Activated CD8-positive, alpha-beta memory T cell treated with anti-CD3 and anti-CD28 coated beads, Interleukin-2, amount 10 ng/mL, durations not matched to agents 7 days and 5 days (primary cell): ENCODE measurements at places on chromosomes 2 and 18.

- no peak for DNase-seq
Measured at GRCh38 chr18:73156117-73156516, 288.3 kb upstream of the NETO1 start.

DNA sequence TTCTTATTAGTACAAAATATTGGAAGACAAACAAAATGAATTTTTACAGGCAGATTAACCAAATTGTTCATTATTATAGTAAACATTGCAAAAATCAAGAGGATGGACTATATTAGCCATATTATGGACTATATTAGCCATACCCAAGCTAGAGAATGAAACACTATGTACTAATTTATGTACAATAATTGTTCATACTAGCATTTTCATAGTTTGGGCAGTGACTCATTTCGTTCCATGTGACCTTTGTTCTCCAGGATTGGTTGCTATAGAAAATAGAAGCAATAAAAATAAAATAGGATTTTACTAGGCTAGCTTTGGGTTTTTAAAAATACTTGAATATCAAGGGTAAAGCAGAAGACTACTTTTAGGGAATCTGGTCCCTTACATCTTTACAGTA is 176.8 kb downstream of the ZEB2 start:
- no peak for DNase-seq

DNA sequence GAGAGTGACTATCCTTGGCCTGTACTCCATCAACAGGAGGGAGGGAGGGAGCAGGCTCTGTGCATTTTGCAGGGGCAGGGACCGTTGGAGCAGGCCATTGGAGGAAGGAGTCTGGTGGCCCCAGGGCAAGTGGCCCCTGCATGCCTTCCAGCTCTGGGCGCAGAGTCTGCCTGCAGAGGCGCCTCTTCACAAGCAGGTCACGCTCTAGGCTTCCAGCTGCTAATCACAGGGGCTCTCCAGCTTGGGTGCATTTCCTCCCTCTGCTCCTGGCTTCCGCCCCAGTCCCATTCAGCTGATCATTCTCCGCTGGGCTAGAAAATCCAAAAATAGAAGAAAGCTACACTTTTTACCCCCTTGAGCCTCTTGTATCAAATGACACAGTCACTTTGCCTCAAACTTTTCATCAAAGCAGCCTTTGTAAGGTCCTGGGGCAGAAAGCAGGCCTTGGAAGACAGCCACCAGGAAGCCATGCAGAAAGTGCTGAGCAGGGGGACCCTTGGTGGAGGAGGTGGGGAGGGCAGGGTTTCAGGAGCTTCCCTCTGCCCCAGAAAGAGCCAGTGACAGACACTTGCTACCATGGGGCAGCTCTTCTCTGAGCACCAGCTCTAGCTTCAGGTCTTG is 11.3 kb downstream of the TMEM247 start:
- DNase-seq = peak; percentile 28

GRCh38 chr2:182943339-182943738 is 76.9 kb upstream of the FRZB start:
- no peak for DNase-seq

DNA sequence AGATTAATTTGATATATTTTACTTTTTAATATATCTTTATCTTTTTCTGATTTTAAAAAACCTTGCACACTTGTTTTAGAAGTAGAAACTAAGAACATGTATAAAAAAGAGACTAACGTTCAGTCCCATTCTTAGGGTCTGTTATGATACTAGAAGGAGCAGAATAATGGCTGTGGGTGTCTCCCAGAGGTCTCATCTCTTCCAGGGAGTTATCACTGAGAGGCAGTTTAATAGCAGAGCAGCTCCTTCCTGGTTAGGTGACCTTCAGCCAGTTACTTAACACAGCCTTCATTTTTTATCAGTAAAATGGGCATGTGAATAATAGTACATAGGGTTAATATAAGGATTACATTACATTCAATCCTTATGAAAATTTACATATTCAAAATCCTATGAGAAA is 40.6 kb downstream of the FBXO48 start:
- no peak for DNase-seq

DNA sequence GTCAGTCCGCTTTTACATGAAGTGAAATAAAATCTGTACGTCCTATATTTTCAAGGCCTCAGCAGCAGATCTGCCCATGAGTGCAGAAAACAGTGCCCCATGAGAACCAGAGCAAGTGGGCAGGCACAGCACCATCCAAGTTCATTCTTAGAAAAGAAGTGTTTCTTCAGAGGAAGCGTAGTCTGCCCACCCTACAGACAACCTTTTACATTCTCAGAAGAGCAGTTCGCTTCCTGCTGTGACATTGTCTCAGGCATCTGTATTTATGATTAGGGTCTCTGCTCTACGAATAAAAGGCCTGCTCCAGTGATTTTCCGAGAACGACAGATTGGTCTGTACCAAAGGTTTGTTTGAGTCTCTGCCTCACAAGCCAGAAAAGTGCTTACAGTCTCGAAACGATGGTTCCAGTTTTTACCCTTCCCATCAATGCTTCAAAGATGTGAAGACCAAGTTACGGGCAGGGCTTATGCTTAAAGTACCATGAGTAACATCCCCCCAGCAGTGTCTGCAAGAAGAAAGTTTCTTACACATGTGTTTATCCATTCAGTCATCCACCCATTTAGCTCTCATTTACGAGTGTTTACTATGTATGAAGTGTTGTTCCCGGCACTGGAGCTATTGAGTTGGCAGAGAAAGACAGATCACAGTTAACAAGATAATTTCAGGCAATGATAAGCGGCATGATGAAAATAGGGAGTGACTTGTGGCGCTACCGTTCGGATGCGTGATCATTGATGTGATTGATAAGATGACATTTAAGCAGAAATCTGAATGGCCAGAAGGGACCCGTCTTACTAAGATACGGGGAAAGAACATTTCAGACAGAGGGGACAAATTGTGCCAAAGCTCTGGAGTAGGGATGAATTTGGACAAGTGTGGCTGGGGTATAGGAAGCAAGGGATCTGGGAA is 31.4 kb upstream of the CTLA4 start:
- no peak for DNase-seq

DNA sequence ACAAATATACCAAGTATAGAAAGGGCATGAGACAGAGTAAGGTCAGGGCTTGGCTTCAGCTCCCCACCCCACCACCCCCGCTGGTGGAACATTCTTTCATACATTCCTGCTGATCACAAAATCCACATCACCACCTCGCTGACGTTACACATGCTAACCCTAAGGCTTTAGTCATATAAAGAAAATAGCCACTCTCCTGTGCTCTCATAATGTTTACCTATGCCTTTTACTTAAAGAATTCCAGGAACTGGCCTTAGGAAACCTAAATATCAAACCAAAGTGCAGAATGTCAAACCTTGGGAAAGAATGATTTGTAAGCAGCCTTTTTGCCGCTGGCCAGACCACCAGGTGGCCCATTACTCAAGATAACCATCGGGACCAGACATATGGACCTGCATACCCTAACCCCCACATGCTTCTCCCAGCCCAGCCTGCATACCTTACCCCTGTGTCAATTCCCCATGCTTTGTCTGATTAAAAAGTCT is 136.3 kb upstream of the SLC39A10 start:
- DNase-seq = no peak

DNA sequence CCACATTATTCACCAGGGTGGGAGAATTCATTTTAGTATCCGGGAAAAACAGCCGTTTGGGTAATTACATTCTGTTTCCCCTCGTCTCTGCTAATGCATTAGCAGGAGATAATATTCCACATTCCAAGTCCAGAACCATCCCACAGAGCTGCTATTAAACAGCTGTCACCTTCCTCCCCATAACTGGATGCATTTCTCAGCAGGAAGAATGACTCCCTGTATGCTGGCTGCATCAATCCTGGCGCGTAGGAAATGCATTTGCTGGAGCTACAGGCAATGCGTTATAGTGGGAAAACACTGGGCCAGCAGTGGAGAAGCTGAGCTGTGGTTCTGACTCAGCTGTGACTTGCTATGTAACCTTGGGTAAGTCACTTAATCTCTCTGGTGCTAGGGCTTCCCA is 246.0 kb downstream of the CLIP4 start:
- DNase-seq = no peak

DNA sequence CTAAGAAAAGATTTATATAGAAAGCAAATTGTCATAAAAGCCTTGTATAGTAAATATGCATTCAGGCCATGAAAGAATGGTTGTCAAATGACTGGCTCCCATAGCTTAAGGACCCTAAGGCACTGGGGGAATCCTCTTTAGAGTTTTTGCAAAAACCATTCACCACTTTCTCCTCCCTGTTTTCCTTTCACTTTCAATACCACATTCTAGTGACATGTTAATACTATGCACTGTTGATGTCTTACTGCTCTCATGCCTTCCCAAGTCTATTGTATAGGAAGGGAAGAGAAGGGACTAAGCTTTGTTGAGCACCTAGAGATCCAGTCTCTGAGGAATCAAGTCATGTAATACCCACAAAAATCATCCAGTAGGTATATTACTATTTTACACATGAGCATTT is 383.0 kb upstream of the LRRTM1 start:
- DNase-seq = no peak

DNA sequence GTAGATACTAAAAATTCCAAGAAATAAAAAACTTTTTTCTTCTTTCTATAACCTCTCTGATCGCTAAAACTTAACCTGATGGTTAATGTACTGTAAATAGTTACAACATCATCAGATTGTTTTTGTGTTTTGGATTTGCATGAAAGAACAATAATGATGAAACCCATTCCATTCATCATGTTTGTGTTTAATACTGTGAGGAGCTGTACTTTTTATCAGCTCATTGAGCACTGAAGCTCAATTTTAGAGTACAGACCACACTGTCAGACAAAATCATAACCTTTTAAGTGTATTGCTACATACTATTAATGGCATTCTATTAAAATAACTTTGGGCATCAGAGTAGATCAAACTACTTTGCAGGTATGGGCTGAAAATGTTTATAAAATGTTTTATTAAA is 14.8 kb upstream of the BBS5 start:
- no peak for DNase-seq

DNA sequence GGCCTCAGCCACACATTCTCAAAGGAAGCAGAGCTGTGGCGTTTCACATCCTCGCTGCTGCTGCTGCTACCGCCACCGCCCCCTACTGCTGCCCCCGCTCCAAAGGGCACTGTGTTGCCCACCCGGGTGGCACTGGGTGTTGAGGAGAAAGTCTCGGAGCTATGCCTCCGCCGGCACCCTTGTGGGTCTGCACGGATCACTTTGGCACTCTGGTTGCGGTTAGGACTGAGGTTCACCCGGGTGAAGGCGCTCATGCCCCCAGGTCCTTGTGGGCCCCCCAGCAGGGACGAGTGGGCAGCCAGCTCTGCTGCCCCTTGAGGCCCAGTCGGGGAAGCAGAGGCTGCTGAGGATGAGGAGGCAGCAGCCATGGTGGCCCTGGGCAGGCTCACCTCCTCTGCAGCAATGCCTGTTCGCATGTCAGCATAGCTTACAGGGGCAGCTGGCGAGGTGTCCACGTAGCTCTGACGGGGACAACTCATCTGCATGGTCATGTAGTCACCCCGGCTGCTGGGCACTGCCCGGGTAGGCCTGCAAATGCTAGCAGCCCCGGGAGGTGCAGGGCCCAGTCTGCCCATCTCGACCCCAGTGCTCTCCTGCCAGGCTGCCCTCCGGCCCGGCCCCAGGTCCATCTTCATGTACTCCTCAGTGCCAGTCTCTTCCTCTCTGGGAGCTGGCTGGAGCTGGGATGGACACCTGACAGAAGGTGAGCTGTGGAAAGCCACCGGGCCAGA is 4.2 kb downstream of the IRS1 start:
- no peak for DNase-seq

- no peak for DNase-seq
Measured at GRCh38 chr2:54859416-54859815, 136.0 kb downstream of the EML6 start.

GRCh38 chr18:77560341-77560992 is 310.8 kb downstream of the GALR1 start:
- DNase-seq = no peak

GRCh38 chr2:168685600-168686451 is 116.6 kb upstream of the NOSTRIN start:
- no peak for DNase-seq

DNA sequence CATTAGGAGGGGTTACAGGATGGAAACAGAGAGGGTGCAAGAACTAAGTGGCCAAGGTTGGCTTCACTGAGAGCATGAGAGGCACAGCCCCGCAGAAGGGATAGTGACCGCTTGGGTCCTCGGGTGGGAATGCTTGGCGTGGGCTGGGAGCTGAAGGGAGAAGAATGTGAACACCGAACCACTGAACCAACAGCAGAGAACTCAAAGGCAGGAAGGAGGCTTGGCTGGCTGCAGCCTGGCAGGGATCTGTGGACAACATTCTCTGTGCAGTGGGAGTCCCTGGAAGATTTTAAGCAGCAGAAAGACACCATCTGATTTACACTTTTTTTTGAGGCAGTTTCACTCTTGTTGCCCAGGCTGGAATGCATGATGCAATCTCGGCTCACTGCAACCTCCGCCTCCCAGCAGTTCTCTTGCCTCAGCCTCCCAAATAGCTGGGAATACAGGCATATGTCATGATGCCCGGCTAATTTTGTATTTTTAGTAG is 33.9 kb downstream of the SOWAHC start:
- no peak for DNase-seq
